ENCODE measurements at places on chromosomes 6 and 20. TPM values are rescaled to one million over a fixed set of nuclear protein-coding genes. Genes with fewer than 3 reads are reported as not detected.

The EPPIN gene
- total RNA-seq: not detected

The TOP1 gene
- total RNA-seq: 118 TPM

The DDX43 gene
- total RNA-seq: 0.52 TPM

The BPI gene
- total RNA-seq: not detected

The LY6G5B gene
- 31.0 TPM for total RNA-seq

The KIFC1 gene
- 80.9 TPM for total RNA-seq

The HLA-DRA gene
- 20.8 TPM for total RNA-seq

The SMOC2 gene
- total RNA-seq: not detected

The CAGE1 gene
- 0.16 TPM for total RNA-seq

The CCN6 gene
- total RNA-seq: not detected

The TRIM31 gene
- not detected for total RNA-seq

The PLEKHG1 gene
- total RNA-seq: 1.8 TPM

DNA sequence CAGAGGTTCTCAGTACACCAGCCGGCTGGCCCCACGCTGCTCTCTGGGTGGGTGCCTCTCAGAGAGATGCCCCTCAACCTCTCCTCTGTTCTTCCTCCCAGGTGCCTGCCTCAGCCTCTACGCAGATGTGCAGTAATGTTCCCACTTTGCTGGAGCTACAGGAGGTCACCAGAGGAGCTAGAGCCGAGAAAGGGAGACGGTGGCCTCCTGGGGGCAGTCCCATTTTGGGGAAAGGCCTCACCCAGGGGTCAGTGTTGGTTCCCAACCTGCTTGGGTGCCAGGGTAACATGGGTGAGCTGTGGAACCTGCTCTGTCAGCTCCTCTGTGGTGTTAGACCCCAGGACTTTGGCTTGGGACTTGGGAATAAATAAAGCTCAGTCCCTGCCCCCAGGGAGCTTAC is 145.3 kb upstream of the MLN start:
- H3K4me3 ChIP-seq: no peak overlapping the region
- H3K27me3 ChIP-seq: peaks cover 2% of the 10 kb centered on the region
- no peak overlapping the region for H3K27ac ChIP-seq
- no peak for DNase-seq

DNA sequence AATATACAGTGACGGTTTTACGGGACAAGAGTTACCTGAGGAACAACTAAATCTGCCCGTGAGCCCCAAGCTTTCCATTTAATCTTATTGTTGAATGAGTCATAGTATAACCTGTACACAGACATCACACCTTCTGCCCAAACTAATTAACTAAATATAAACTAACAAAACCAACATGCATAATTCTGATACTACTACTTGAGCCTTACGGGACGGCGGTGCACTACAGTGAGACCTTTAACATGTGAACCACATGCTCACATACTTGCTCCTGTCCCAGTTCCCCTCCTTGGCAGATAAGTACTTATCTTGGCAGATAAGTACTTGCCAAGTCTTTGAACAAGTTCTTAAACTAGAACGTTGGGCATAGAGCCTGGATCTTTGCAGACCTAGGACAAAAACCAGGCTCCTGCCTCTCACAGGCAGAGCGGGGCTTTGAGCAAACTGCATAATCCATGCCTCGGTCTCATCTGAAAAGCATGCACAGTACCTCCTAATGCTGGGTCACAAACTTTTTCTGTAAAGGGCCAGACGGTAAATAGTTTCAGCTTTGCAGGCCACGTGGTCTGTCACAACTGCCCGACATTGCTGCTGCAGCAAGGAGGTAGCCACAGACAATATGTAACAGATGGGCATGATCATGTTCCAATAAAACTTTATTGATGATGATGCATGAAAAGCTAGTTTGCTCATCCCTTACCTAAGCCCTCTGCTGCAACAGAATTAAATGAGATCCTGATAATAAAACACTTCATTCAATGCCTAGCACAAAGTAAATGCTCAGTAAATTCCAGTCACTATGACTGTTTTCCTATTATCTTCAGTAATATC is 23.0 kb downstream of the ZNF217 start:
- peaks cover 33% of the 10 kb centered on the region for H3K4me1 ChIP-seq
- no peak overlapping the region for H3K27ac ChIP-seq
- DNase-seq: no peak
- no peaks in the 10 kb centered on the region for H3K27me3 ChIP-seq
- H3K36me3 ChIP-seq: peaks cover 82% of the 10 kb centered on the region

DNA sequence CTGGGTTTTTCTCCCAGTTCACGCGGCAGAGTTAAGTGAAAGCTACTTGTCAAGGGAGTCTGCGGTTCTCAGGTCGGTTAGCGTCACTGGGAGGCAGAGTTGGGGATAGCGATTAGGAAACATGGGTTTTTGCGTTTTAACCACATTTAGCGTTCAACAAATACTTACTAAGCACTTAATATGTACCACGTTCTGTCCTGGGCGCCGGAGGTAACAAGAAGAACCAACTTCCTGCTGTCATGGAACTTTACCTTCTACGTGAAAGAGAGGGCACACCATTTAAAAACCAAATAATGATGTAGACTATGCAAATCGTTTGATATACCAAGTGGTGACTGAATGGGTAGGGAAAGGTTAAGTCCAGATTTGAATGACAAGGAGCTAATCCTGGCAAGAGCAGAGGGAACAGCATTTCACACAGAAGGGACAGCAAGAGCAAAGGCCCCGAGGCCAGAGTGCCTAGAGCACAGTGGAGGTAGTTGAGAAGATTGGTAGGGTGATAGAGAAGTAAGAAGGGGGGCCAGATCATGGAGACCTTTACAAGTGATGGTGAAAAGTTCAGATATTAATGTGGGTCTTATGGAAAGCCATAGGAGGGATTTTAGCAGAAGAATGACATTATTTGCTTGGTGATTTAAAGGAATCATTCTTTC is 744 bp downstream of the RIOK1 start:
- peak overlapping the region; percentile 92 for H3K4me3 ChIP-seq
- no peak for DNase-seq
- peak overlapping the region; percentile 99 for H3K27ac ChIP-seq
- H3K4me1 ChIP-seq: peaks cover 27% of the 10 kb centered on the region

DNA sequence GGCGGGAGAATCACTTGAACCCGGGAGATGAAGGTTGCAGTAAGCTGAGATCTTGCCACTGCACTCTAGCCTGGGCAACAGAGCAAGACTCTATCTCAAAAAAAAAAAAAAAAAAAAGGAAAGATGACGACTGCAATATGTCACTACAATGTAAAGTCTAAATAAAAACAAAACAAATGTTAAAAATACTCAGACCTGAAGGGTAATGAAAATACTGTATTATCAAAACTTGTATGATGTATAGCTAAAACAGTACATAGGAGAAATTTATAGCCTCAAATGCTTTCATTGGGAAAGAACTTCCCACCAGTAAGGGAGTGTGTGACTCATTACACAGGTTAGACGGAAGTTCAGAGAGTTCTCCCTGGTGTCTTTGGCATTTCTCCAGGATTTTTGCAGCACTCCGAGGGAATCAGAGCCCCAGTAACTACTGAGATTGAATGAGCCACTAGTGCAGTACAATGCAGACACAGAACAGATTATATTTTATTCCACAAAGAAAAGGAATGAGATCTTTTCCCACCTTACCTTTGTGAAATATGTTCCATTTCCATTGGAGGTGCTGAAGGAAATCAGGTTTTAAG is 12.5 kb upstream of the RALGAPB start:
- no peak overlapping the region for H3K27ac ChIP-seq
- no peak for DNase-seq
- H3K4me1 ChIP-seq: no peaks in the 10 kb centered on the region
- peaks cover 7% of the 10 kb centered on the region for H3K27me3 ChIP-seq

- no peaks in the 10 kb centered on the region for H3K4me1 ChIP-seq
- H3K4me3 ChIP-seq: no peak overlapping the region
- no peak for DNase-seq
- H3K36me3 ChIP-seq: no peaks in the 10 kb centered on the region
- H3K27ac ChIP-seq: no peak overlapping the region
These were observed 11.8 kb downstream of the TNXB start for GRCh38 chr6:32097364-32097763.

DNA sequence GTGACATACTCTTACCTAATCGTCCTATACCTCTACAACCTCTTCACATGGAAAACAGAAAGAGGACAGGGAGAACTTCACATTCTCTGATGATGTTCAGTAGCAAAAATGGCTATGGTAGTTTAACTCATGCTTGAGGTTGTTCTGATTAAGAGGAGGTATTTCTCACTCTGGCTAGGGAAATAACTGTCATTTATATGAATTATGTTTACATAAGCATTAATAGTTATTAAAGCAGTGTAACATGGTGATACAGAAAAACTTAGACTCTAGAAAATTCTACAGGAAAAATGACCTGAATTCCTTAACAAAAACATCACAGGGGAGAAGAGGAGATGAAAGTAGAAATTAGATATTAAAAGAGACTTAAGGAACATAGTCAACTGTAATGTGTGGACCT is 57.3 kb downstream of the MAP3K5 start:
- no peaks in the 10 kb centered on the region for H3K27me3 ChIP-seq
- H3K27ac ChIP-seq: no peak overlapping the region
- DNase-seq: no peak
- no peak overlapping the region for H3K4me3 ChIP-seq
- H3K4me1 ChIP-seq: peaks cover 12% of the 10 kb centered on the region

DNA sequence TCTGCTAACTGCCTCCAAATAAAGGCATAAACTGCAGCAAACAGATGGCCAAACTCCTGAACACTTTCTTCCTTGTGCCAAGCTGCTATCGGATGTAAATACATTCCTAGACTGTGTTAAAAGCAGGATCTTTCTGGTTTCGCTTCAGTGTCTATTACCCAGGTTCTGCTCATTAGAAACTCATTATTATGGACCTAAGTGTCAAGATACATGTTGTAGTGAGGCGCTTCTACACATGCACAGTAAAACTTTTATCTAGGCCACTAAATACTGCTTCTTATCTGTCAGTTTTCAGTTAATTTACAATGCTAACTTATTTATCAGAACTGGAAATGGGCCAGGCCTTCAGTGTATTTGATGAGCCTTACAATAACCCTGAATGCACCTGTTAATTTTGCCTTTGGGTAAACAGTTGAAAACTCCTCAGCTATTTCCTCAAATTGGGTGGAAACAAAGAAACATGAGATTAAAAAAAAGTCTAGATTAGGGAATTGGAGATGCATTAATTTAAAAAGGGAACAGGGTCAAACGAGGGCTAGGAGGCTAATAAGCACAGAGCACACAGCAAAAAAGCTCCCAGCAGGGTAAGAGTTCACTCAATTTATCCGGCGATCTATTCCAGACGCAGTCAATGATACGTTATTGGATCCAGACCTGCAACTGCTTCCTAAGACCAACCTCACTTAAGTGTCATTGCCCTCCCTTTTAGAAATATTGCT is 240.6 kb downstream of the FOXC1 start:
- no peaks in the 10 kb centered on the region for H3K4me1 ChIP-seq
- no peaks in the 10 kb centered on the region for H3K36me3 ChIP-seq
- H3K27me3 ChIP-seq: no peaks in the 10 kb centered on the region
- H3K27ac ChIP-seq: no peak overlapping the region
- H3K4me3 ChIP-seq: no peak overlapping the region

DNA sequence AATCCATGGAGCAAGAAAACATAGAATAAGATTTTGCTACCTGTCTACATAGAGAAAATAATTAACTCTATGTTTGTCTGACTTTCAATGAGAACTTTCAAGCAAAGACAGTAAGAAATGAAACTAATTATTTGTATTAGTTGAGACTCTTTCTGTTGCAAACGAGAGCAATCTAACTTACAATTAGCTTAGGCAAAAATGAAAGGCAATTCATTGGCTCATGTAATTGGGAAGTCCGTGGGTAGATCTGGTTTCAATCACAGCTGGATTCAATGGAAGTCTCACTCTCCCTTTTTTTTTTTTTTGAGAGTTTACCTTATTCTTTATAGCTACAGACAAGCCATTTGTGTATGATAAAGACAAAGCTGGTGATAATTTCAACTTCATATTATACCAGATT is 68.2 kb upstream of the STXBP5 start:
- peaks cover 14% of the 10 kb centered on the region for H3K4me1 ChIP-seq
- H3K27me3 ChIP-seq: no peaks in the 10 kb centered on the region
- DNase-seq: no peak
- H3K27ac ChIP-seq: no peak overlapping the region

GRCh38 chr6:10425975-10426780 is 11.3 kb upstream of the TFAP2A start:
- peaks cover 81% of the 10 kb centered on the region for H3K27me3 ChIP-seq
- H3K27ac ChIP-seq: no peak overlapping the region
- H3K4me3 ChIP-seq: peak overlapping the region; percentile 55
- H3K36me3 ChIP-seq: no peaks in the 10 kb centered on the region

DNA sequence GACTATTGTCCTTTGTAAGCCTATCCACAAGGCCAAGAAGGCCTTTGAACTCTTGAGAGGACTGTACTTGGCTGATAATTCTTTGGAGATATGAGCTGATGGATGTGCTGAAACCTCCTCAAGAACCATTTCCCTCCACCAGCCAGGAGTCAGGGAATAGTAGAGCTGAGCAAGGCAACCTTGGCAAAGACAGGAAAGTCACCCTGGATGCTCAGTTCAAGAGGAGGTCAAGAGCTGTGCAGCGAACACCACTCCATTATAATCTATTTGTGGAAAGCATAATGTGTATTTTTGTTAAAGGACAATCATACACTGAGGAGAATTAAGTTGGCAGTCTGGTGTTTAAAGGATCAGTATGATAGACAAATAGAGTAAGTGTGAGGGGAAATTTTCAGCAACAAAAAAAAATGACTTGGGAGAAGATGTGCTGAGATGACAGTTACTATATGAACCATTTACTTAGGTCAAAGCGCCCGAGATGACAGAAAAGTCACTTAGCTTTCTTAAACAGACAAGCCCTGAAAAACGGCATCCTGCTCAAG is 177.2 kb upstream of the COL21A1 start:
- no peaks in the 10 kb centered on the region for H3K36me3 ChIP-seq
- no peak overlapping the region for H3K27ac ChIP-seq
- peaks cover 3% of the 10 kb centered on the region for H3K27me3 ChIP-seq
- no peak for DNase-seq
- H3K4me1 ChIP-seq: no peaks in the 10 kb centered on the region
- no peak overlapping the region for H3K4me3 ChIP-seq

- no peak overlapping the region for H3K27ac ChIP-seq
- H3K36me3 ChIP-seq: no peaks in the 10 kb centered on the region
- H3K4me3 ChIP-seq: no peak overlapping the region
- peaks cover 12% of the 10 kb centered on the region for H3K4me1 ChIP-seq
These were observed 76.0 kb upstream of the CD93 start for GRCh38 chr20:23161968-23162696.

- H3K27ac ChIP-seq: no peak overlapping the region
- no peak overlapping the region for H3K4me3 ChIP-seq
- no peaks in the 10 kb centered on the region for H3K4me1 ChIP-seq
- no peak for DNase-seq
These were observed 12.2 kb downstream of the TTLL2 start for GRCh38 chr6:167336844-167337630.

GRCh38 chr6:169958510-169958909 is 207.1 kb downstream of the ERMARD start:
- DNase-seq: peak; percentile 4
- no peaks in the 10 kb centered on the region for H3K36me3 ChIP-seq
- H3K4me3 ChIP-seq: no peak overlapping the region
- H3K27me3 ChIP-seq: peaks cover 20% of the 10 kb centered on the region

GRCh38 chr6:42898891-42899361 is 16.9 kb upstream of the PTCRA start:
- H3K4me1 ChIP-seq: peaks cover 19% of the 10 kb centered on the region
- no peak overlapping the region for H3K4me3 ChIP-seq
- no peak overlapping the region for H3K27ac ChIP-seq
- H3K36me3 ChIP-seq: no peaks in the 10 kb centered on the region

- peaks cover 6% of the 10 kb centered on the region for H3K4me1 ChIP-seq
- H3K36me3 ChIP-seq: peaks cover 63% of the 10 kb centered on the region
- H3K4me3 ChIP-seq: no peak overlapping the region
These were observed 79.2 kb upstream of the PLN start for GRCh38 chr6:118468682-118469465.

GRCh38 chr6:118565311-118565960 is 17.3 kb downstream of the PLN start:
- peaks cover 16% of the 10 kb centered on the region for H3K36me3 ChIP-seq
- H3K27ac ChIP-seq: no peak overlapping the region
- no peak overlapping the region for H3K4me3 ChIP-seq
- H3K27me3 ChIP-seq: no peaks in the 10 kb centered on the region
- H3K4me1 ChIP-seq: peaks cover 20% of the 10 kb centered on the region

Measured in activated T-helper 2 cell treated with anti-CD3 and anti-CD28 coated beads, Interferon-gamma antibody, Interleukin-2, Interleukin-4, amounts not matched to agents 10 μg/mL and 5 μg/mL and 100 μg/mL, durations not matched to agents 14 hours and 24 hours and 36 hours (primary cell).